Fibroblast of lung (primary cell): ENCODE measurements at places on chromosomes 16 and 17. TPM values are rescaled to one million over a fixed set of nuclear protein-coding genes. Genes with fewer than 3 reads are reported as not detected.

Gene GAST
- total RNA-seq = not detected in 2 replicates

Gene FZD2
- 14.6 and 20.3 TPM in 2 replicates for total RNA-seq

Gene NMRAL1
- total RNA-seq = 71.7 and 73.5 TPM in 2 replicates

Gene NKD1
- total RNA-seq = under 0.01 TPM in 2 replicates

Gene CES1
- 41.1 and 41.6 TPM in 2 replicates for total RNA-seq

Gene ATAD5
- total RNA-seq = 0.77 and 0.83 TPM in 2 replicates

Gene SPNS2
- under 0.01 and 0.17 TPM in 2 replicates for total RNA-seq

Gene SARM1
- 3.1 TPM in 2 replicates for total RNA-seq

Gene LHX1
- total RNA-seq = not detected in 2 replicates

Gene LRRC75A
- 2.1 and 3.1 TPM in 2 replicates for total RNA-seq

Gene VPS4A
- 30.0 and 39.8 TPM in 2 replicates for total RNA-seq

Gene CREBBP
- total RNA-seq = 16.2 and 22.6 TPM in 2 replicates

Gene TNFSF12
- total RNA-seq = 5.1 and 9.6 TPM in 2 replicates

Gene SLC5A2
- total RNA-seq = under 0.01 TPM in 1 of 2 replicates, not detected in the other

Gene DBNDD1
- 1.3 and 3.6 TPM in 2 replicates for total RNA-seq

Gene RAP1GAP2
- 0.33 and 0.51 TPM in 2 replicates for total RNA-seq

Gene AURKB
- 0.26 and 8.4 TPM in 2 replicates for total RNA-seq

Gene CLEC19A
- total RNA-seq = not detected in 2 replicates

Gene PLLP
- total RNA-seq = not detected in 2 replicates

Gene PABPN1L
- total RNA-seq = not detected in 2 replicates

Gene ETV4
- 0.33 and 0.51 TPM in 2 replicates for total RNA-seq

Gene LRRC36
- 0.51 and 0.66 TPM in 2 replicates for total RNA-seq

Gene ATP6V0C
- total RNA-seq = 5.1 and 11.2 TPM in 2 replicates

Gene GPR179
- under 0.01 TPM in 2 replicates for total RNA-seq

Gene SLC16A13
- 0.26 and 1.3 TPM in 2 replicates for total RNA-seq

Gene CNGB1
- total RNA-seq = not detected in 2 replicates

Gene SLC5A11
- total RNA-seq = under 0.01 TPM in 1 of 2 replicates, not detected in the other

Gene SOCS3
- total RNA-seq = 163 and 185 TPM in 2 replicates

Gene SIAH1
- total RNA-seq = 50.6 and 59.1 TPM in 2 replicates

Gene TMEM88
- 0.17 TPM in 1 of 2 replicates, not detected in the other for total RNA-seq
